Left lung (tissue), 14 donors: ENCODE measurements at places on chromosomes 3 and 15. TPM values are rescaled to one million over a fixed set of nuclear protein-coding genes. Genes with fewer than 3 reads are reported as not detected.

DNA sequence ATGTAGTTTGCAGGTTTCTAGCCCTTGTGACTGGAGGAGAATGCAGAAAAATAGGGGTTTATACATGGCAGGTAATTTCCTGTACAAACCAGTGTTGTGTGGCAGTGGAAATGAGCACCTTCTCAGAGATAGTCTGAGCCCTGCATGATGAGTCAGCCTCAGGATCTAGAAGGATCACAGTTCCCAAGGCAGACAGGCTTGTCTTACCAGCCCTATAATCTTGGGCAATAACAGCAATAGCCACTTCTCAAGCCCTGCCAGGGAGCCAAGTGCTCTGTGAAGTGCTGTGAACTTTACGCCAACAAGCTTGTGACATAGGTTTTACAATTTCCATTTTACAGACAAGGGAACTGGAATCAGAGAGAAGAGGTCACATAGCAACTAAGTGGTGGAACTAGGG, 89.4 kb downstream of the CD47 start:
- peak; percentile 73 for DNase-seq

DNA sequence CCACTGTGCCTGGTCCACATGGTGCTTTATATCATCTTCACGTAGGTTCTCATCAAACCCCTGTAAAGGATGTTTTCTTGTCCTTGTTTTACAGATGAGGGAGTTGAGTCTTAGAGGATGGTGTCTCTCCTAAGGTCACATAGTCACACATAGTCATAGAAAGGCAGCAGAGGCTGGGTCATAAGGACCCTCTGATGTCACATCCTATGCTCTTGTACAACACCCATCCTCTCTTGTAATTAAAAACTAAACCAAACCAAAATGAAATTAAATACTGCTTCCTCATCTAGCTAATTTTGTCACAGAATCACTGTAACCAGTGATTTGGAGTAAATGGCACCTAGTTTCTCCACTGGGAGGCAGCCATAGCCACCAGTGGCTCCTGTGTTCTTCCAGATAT, 21.8 kb upstream of the ATP1B3 start:
- DNase-seq: no peak

DNA sequence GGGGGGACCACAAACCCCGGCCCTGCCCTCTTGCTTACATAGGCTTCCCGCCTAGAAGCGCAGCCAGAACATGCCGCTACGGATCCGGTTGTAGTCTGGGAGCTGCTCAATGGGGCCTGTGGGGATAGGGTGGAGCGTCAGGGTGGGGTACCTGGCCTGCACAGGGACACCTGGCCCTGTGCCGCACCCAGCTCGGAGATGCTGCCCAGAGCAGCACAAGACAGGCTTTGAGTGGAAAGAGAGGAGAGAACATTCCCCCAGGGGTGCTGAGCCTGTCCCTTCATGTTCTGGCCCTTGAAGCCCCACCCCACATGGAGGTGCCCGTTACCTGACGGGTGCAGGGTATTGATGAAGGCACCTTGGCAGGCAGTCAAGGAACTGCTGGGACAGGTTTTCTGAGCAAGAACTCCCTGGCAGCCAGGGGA, 4.0 kb upstream of the COL7A1 start:
- DNase-seq: no peak

DNA sequence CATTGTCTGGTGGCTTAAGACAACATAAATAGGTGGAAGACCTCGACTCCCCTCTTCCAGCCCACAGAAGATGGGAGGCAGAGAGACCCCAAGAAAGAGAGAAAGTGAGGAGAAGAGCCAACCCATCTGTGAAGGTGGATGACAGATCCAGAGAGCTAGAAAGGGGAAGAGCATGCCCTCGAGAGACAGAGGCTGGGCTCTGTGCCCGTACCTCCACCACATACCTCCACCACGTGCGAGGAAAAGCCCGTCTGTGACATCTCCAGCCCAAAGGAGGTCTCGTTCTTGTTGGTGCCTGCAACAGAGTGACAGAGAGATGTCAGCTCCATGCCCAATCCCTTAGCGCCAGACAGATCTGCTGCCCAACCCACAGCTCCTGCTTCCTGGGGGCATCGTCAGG, 71.1 kb downstream of the FEM1B start:
- no peak for DNase-seq

DNA sequence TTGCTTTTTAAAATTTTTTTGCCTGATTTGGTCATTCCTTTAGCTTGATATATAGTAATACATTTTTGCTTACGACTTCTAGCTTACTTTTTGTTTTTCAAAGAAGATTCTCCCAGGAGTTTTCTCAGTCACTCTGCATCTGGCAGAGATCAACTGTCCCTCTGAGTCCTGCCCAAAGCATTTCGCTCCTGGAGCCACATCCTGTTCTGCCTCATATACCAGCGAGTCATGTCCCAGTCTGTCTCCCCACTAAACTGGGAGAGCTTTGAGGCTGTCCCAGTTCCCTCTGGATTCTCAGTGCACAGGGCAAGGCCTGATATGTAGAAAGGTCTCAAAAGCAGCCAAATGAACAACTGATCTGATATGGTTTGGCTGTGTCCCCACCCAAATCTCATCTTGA, 326.3 kb downstream of the ARRDC4 start:
- DNase-seq: no peak

GRCh38 chr15:76293361-76293760, 17.9 kb downstream of the ETFA start:
- no peak for DNase-seq

- DNase-seq: no peak
These were observed 47.3 kb downstream of the QTRT2 start for GRCh38 chr3:114103858-114104257.

DNA sequence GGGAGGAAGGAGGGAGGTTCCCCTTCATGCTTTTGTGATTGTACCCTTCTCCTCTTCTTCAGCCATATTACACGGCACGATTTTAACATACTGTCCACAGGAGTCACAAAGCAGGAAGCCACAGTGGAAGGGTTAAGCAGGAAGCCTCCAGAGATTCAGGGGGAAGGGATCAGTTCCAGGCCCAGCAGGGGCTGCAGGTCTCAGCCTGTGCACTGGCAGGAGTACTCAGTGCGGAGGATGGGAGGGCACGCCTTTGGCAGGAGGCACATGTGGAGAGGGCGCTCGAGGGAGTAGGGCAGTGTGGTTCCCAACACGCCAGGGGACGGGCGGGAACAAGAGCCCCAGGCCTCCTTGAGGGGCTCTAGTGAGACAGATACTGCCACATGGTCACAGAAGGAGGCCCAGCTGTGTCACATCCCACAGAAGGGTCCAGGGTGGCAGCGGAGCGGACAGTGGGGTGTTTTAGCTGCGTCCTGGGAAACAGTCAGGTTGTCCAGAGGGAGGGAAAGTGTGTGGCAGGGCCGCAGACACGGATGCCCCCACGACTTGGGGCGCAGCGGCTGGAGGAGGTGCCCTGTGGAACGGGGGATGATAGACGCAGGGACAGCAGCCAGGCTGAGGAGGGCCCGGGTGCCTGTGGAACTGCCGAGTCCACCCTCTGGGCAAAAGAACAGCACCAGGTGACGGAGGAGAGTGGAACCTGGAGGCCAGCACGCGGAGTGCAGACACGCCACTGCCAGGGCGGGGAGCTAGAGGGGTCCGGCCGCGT, 77.5 kb downstream of the CHSY1 start:
- DNase-seq: no peak

LCMT2 gene
- 10.9 TPM for total RNA-seq

- no peak for DNase-seq
These were observed 230.8 kb upstream of the GPR149 start for GRCh38 chr3:154660811-154661210.

DNA sequence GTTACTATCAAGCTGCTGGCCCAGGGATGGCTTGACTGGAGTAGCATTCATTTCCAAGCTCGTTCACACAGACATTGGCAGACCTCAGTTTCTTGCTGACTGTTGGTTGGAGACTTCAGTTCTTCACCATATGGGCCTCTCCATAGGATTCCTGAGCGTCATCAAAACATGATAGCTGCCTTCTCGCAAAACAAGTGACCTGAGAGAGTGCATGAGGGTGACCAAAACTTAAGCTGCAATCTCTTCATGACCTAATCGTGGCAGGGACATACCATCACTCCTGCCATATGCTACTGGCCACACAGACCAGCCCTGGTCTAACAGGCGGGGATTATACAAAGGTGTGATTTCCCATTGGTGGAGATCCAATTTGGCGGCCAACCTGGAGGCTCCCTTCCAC, 46.0 kb upstream of the C3orf22 start:
- DNase-seq: no peak

DNA sequence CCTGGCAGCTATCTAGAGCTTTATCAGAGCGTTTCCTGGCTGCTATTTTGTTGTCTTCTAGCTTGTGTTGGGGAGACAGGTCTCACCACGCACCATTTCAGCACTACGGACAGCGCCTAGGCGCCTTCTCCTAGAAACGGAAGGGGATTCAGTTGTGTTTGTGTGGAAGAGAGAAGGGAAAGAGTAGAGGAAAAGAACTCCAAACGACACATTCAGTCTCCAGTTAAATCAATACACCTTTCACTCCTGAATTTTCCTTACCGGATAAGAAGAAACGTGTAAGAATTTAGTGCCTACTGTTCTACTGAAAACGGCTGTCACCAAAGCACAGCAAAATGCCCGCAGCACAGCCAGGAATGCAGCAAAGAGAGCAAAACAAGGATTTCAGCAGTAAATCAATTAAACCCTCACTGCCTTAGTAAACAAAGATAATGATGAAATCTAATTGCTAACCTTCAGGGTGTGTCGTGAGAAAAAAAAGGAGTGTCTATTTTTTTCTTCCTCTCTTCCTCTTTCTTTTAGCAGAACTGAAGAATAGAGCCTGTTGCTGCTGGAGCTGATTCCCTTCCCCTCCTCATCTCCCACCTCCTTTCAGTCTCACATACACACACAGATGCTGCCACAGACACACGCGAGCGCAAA, 412 bp upstream of the CTXN2 start:
- DNase-seq: peak; percentile 62

GRCh38 chr3:187770224-187770623, 25.0 kb upstream of the BCL6 start:
- DNase-seq: no peak

P2RY14 gene
- total RNA-seq: 2.4 TPM

PLAAT1 gene
- total RNA-seq: 0.26 TPM

- no peak for DNase-seq
These were observed 494.2 kb upstream of the PROK2 start for GRCh38 chr3:72279068-72279604.

DNA sequence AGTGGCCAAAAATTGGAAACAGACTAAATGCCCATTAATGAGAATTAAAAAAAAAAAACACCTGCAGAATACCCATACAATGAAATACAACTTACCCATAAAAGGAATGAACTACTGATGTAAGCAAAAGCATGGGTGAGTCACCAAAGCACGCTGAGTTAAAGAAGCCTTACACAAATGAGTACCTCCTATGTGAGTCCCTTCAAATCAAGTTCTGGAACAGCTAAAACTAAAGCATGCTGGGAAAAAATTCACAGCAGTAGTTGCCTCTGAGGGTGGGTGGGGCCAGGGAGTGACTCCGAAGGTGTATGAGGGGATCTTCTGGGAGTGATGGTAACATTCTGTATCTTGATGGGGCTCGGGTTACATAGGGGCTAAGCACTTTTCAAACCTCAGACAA, 11.4 kb downstream of the MYO5C start:
- no peak for DNase-seq
